ENCODE measurements at places on chromosomes 11 and 22.

DNA sequence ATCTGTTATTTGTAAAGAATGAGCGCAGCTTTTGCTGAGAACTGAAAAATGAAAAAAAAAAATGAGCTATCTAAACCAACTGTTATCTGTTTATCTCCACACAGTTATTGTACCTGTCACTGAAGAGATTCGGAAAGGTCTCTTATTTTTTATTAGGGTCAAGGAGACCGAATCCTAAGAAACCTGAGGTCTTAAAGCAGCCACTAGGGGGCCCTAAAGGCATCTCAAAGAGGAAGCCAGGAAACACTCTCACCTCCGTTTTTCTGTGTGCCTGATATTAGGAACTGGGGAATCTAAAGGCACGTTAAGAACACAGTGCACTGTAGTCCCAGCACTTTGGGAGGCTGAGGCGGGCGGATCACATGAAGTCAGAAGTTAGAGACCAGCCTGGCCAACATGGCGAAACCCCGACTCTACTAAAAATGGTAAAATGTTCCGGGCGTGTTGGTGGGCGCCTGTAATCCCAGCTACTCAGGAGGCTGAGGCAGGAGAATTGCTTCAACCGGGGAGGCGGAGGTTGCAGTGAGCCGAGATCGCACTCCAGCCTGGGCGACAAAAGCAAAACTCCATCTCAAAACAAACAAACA is 3.5 kb upstream of the LARGE1 start:
- DNase-seq: peak; percentile 11

- no peak for DNase-seq
Measured at GRCh38 chr11:17206463-17206862, 1.3 kb downstream of the PIK3C2A start.

- DNase-seq: no peak
Measured at GRCh38 chr22:49638001-49638400, 189.7 kb downstream of the BRD1 start.

- DNase-seq: no peak
Measured at GRCh38 chr22:50293441-50294318, 13.8 kb downstream of the PLXNB2 start.

DNA sequence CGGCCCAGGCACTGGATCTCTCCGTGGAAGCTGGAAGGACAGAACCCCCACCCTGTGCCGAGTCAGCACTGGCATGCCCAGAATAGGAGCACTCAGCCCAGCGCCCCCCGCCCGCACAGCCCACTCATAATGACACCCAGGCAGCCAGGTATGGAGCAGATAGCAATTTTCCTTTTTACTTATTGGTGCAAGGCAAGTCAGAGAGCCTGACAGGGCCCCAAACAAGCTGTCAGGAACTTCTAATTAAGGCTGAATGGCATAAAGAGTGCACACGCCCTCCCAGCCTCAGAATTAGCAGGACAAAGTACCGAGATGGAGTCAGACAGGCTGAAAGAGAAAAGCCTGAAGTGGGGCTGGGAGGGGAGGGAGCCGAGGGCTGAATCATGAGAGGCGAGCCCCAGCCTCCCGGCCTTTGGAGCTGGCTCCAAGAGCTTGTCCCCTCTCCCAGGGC is 76.9 kb downstream of the DSCAML1 start:
- DNase-seq: no peak
